Common myeloid progenitor, CD34-positive (primary cell): ENCODE measurements at places on chromosomes 7 and 10.

DNA sequence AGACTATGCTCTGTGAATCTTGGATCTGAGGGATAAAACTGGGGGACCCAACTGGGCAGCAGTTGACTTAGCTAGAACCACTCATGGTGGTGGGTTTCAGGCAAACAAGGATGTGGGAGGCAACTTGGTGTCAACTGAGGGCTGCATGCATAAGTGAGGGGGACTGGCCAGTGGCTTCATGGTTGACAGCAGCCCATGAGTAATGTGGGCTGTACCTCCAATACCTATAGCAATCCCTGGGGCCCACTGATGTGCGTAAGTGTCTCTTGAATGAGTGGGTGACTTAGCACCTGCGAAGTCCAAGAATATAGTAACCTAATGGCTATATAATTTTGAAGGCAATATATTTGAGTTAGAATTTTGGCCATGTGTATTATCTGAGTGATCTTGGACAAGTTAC, 13.7 kb upstream of the MAP3K8 start:
- no peak for DNase-seq

- DNase-seq: peak; percentile 69
Measured at GRCh38 chr10:95896071-95896850, 11.5 kb upstream of the CC2D2B start.

DNA sequence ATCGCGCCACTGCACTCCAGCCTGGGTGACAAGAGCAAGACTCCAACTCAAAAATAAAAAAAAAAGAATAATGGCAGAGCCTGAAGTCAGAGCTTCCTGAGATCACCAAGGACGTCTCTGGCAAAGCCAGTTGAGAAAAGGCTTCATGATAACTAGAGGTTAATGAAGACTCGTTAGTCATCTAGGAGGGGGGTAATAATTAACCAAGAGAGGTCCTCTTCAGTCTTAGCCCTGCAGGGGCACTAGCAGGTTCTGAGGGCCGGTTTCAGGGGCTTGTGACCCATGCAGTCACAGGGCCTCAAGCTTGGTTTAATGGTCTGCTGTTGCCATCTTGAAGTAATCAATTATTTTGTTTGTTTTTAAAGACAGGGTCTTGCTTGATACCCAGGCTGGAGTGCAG, 28.6 kb upstream of the PROSER2 start:
- no peak for DNase-seq

DNA sequence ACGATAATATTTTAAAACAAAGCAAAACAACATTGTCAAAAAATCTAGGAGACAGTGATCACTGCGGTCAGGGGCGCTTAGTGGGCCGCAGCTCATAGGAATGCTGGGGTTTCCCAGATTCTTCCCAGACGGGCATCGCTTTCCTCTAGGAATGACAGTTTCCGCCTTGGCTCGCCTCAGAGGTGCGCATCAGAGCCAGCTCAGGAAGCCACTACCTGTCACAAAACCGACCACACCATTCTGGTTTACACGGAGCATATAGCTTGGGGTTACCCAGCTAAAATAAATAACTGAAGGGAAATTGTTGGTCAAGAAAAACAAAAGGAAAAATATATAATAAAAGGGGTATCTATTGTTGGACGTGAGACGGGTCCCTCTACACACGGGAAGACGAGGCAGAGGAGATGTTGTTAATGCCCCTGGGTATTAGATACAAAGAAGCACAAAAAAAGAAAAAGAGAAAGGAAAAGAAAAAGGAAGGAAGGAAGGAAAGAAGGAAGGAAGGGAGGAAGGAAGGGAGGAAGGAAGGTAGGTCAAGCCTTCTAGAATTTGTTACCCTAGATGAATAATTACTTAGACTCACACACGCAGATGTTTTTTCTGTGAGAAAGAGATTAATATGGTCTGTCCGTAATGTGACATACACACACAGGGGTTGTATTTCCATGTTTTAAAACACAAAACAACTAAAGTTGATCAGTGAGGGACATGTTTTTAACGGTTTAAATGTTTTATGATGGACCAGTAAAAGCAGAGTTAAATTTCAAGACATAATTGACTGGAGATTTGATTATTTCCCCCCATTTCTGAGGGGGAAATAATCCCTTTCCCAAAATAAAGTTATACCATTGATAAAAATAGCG, 292.4 kb upstream of the NFE2L3 start:
- DNase-seq: peak; percentile 30
